ENCODE measurements at places on chromosomes 1 and 21.

GRCh38 chr1:55848906-55849305 lies 633.7 kb upstream of the USP24 start:
- DNase-seq: no peak

DNA sequence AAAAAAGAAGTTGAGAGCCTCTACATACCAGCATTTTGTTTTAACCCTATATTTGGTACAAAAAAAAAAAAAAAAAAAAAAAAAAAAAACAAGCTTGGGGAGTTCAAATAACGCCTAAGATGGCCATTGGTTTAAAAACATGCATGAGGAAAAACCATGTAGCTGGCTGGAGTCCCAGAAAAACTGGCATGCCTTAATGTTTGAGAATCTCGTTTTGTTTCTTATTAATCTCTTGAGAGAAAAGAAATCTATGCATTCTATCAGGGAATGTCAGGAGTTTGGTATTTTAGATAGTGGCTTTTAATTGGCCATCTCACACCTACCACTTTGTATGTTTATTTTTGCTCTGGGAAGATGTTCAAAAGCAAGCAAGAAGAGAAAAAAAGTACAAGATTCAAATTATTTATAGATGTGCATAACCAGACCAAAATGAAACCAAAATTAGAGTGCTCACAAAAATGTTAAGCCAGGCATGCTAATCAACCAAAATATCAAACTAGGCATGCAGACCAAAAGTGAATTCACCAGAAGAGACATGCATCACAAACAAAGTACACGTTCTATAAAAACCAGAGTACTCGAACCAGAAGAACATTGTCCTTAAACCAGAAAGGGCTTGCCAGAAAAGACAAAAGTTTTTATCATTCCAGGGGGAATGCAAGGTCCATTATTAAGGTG lies 156.6 kb downstream of the AK5 start:
- DNase-seq: no peak

GRCh38 chr1:26747048-26747447 lies 40.7 kb upstream of the PIGV start:
- DNase-seq: no peak

GRCh38 chr1:214901718-214902117 lies 180.8 kb upstream of the KCNK2 start:
- DNase-seq: no peak

DNA sequence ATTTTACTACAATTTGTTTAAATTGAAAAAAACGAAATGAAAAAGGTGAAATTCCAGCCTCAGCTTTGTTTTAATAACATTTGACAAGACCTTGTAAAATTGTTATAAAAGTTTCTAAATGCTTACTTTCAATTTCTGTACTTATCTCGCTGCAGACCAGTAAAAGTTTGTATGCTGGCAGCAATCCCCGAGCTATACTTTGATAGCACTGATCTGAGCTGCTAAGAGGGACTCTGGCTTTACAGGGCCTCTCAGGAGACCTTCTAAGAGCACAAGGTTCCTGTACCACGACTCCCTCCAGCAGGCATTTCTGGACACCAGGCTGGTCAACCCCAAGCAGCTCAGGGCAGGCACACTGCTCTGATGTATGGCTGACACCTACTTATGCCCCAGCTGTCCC lies 13.1 kb downstream of the STMN1 start:
- no peak for DNase-seq

GRCh38 chr21:45634511-45635183 lies 8.9 kb upstream of the PCBP3 start:
- no peak for DNase-seq

DNA sequence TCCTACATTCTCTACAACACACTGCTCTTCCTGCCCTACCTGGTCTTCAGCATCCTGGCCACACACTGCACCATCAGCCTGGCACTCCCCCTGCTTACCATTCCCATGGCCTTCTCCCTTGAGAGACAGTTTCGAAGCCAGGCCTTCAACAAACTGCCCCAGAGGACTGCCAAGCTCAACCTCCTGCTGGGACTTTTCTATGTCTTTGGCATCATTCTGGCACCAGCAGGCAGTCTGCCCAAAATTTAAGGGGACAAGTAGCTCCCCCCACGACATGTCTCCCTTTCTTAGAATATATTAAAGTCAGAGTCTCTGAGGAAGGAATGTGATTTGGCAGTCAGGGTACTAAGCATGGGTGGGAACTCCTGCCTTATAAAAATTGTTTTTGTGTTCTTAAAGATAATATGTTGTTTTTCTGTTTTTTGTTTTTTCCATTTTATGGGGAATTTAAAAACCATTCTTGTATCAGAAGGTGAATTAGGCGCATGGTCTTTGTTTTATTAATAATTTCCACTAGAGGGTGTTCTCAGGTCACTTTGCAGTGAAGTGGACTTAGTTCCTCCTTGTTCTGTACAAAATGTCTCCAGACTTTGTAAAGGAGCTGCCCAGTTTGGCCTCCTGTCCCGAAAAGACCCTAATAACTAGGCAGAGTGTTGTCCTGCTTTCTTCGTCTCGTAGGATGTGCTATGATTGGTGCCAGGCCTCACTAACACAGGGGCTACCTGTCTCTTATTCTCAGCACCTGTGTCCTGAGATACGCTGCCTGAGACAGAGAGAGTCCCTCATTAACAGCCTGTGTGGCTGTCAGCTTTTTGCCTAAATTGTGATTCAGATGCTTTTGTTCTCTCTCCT lies 13.1 kb downstream of the UBIAD1 start:
- DNase-seq: no peak

DNA sequence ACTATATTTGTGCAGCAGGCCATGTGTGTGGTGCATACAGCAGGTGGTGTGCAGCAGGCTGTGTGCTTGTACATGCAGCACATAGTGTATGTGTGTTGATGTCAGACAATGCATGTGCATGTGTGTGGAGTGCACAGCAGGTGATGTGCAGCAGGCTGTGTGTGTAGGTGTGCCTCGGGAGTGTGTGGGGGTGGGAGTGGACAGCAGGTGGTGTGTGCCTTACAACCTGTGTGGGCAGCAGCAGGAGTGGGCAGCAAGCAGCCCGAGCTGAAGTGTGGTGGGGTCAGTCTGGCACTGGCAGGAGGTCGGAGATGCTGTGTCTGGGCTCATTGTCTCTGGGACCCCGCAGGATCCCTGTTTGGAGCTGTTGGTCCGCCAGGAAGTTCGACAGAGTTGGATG lies 29.6 kb downstream of the PTPRF start:
- no peak for DNase-seq

DNA sequence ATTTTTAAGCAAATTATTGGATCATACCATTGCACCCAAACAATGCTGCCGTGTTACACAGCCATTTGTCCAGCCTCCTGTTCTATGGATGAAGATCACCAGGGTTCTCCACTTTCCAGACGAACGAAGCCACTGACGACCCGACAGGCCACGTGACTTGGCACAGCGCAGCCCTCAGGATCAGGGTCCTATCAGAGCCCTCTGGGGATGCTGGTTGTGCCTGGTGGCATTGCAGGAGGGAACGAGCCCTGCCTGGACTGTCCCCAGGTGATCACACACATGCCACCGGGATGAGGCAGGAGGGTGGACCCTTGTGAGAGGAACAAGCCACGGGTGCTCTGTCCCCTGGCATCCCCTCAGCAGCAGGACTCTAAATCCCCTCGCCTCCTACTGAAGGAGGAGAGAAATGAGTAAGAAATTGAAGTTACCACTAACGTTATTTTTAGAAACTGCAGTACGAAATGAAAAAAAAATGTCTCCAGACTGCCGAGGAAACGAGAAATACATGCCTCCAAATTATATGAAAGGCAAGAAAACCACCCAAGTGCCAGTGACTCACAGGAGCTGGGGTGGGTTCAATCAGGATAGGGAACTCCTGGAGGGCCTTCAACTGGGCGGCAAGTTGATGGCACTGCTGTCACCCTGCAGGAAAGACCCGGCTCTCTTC lies 58.7 kb upstream of the PDE9A start:
- DNase-seq: no peak

DNA sequence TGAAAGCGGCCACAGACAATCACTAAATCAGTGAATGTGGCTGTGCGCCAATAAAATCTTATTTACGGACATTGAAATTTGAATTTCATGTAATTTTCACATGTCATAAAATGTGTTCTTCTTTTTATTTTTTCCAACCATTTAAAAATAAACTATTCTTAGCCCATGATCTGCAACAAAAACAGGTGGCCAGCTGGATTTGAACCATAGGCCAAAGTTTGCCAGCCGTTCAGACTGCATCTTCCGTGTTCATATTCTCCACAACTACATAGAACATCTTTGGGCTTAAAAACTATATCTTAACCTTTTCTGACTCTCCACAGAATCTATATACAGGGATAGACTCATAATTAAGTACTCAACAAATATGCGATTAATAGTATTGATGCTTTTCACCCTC lies 81.2 kb upstream of the RALGPS2 start:
- no peak for DNase-seq

DNA sequence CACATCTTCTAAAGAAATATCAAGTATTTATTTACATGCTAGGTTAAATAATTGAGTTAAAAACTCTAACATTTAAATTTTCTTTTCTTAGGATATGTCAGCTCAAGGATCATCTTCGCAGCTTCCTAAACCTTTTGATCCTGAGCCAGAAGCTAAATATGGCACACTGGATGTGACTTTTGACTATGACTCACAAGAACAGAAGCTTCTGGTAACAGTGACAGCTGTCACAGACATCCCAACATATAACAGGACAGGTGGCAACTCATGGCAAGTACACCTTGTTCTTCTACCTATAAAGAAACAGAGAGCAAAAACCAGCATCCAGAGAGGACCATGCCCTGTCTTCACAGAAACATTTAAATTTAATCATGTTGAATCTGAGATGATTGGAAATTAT lies 132.7 kb upstream of the SERTAD4 start:
- no peak for DNase-seq

- no peak for DNase-seq
These were observed 47.5 kb upstream of the CTPS1 start for GRCh38 chr1:40932006-40932405.

DNA sequence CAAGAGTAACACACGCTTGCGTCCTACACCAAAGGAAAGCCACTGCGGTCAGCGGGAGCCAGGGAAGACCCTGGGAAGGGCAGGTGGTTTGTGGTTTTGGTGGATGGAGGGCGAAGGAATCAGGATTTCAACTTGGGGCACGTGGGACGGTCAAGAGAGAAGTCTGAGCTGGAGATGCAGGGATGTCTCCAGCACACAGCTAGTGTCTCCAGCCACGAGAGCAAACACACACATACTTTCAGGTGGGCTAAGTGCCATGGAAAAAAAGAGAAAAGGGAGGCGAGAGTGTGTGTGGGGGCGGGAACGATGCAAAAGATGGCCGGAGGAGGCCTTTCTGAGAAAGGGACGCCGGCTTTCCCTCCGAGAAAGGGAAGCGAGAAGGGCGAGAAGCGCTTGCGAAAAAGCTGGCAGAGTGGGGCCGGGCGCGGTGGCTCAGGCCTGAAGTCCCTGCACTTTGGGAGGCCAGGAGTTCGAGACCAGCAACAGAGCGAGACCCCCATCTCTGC lies 1.4 kb upstream of the SRRM1 start:
- no peak for DNase-seq

DNA sequence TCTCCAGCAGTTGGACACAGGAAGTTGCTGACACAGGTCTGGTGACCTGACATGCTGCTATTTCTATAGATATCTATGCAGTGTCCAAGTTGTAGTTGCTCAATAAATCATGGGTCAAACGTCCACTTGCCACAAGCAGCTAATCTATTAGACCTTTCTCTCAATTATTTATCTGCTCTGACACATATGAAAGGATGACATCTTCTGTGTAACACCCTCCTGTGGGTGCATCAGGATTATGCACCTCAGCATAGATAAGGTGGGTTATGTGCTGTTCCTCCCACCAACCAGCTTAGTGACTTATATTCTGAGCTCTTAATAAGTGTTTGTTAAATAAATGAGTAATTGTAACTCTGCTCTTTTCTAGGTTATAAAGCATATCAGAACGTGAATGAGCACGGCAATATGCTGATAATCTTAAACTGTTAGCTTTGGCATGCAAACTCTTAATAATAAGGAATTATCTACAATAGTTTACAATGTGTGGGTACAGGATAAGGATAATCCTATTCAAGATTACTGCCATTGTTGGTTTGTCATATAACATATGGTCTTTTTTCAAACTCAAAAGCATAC lies 90.7 kb upstream of the GCLM start:
- no peak for DNase-seq

DNA sequence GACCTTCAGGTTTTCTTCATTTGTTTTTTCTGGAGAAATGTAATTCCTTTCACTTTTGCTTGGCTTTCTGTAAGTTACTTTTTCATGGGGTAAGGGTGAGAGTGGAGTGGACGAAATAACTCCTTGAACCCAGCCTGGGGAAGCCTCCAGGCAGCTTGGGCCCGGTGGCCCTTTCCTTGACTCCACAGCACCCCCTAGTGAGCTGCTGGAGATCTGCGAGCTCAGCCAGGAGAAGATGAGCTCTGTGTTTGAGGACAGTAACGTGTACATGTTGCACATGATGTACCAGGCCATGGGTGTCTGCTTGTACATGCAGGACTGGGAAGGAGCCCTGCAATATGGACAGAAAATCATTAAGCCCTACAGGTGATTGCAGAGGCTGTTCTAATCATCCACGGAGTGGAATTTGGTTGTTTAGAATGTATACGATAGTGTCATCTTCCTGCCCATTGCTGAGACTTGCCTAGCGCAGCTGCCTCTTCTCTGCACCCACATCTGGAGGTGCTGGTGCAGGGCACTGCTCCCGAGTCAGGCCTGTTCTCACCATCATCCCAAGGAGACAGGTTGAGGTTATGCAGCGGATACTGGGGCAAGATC lies 51.0 kb downstream of the SMYD2 start:
- peak; percentile 30 for DNase-seq

DNA sequence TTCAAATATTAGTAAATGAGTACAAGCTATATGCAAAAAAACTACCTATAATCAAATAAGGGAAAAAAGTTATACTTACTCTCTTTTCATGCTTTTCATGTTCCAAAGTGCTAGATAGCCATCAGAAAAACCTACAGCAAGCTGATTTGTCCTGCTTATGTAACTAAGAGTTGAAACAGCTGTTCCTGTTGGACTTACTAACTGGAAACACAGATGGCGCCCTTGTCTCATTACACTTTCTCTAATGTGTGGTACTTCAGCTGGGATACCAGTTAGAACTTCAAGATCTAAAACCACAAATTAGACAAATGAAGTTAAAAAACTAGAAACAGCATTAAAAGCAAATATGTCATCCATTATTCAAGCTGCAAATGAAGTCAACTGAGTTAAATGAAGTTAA lies 24.3 kb downstream of the AHCTF1 start:
- DNase-seq: no peak

DNA sequence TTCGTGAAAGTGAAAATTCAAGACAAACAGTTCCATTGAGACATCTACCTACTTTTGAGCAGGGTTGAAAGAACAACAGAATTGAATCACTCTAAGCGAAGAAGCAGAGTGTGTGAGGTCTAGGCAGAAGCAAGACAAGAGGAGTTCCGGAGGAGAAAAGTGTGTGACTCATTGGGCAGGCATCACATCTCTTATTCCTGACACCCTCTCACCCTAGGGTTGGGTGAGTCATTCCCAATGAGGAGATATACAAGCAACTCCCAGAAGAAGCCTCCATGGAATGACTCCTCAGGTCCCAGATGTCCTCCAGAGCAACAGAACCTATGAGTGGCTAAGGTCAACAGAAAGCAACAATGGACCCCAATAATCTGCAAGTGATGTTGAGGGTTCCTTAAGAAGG lies 138.1 kb downstream of the TPR start:
- DNase-seq: no peak

GRCh38 chr1:28871631-28872401 lies 42.6 kb upstream of the EPB41 start:
- no peak for DNase-seq

- DNase-seq: no peak
These were observed 5.6 kb downstream of the PRDX1 start for GRCh38 chr1:45516036-45516435.

- no peak for DNase-seq
These were observed 26.4 kb downstream of the HHIPL2 start for GRCh38 chr1:222521299-222522104.

GRCh38 chr1:147389532-147390184 lies 147.2 kb downstream of the CHD1L start:
- DNase-seq: peak; percentile 7

Data from activated T-helper 1 cell treated with anti-CD3 and anti-CD28 coated beads, Interleukin-12 subunit alpha, Interleukin-12 subunit beta, Interleukin-2, Interleukin-4 antibody, amounts not matched to agents 30 ng/mL and 10 ng/mL and 1 ng/mL, durations not matched to agents 14 hours and 24 hours and 36 hours (primary cell).